ENCODE measurements at places on chromosomes 1 and 21. TPM values are rescaled to one million over a fixed set of nuclear protein-coding genes. Genes with fewer than 3 reads are reported as not detected.
A peak's percentile ranks its signal among the peaks of the same experiment; 100 is the strongest.

TMEM54 gene
- 95.9 TPM for total RNA-seq

DNA sequence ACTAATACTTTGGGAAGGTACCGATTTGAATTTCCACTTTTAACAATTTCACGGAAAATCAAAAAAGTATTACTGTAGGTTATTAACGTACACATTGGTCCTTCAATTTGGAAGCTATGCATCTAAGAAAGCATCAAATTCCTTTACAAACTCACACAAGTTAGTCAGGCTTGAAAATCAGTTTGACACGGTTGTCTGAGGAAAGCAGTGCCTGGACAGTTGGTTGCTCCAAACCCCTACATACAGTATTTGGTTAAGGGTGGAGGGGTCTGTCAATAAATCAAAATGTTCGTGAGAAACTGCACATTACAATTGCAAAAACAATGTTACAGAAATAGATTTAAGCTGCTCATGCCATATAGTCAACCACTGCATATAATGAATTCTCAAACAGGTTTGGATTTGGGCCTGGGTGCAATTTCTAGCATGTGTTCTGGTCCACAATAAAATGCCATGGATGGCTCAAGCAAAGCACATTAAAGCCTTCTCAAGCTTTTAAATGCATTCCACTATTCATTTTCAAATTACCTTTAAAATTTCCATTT is 19.9 kb upstream of the RBM34 start:
- no peak for DNase-seq

GRCh38 chr1:82795508-82796149 is 994.9 kb downstream of the ADGRL2 start:
- no peak for DNase-seq

RAP1GAP gene
- total RNA-seq = 26.8 TPM

DNA sequence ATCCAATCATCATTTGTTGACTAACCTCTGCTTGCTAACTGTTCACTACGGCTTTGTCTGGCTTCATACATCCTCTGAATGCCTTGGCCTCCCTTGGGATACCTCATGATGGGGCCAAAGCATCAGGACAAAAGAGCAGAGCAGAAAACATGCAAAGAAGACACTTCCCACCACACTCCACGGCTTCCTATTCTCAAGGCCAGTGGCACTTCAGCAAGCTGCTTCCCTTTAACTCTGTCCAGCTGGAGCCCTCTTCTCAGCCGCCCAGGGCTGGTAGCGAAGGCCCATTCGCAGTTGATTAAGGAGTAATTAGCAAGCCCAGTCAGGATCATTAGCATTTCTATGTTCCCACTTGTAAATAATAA is 224.3 kb upstream of the FGGY start:
- DNase-seq = no peak

SYNC gene
- total RNA-seq = 0.51 TPM

GRCh38 chr21:44299458-44300261 is at the start of gene PFKL:
Gene PFKL (plus strand): TSS chr21:44300053. CDS start chr21:44300106, 53 bp downstream.
- peak; percentile 64 for DNase-seq

OR2L3 gene
- not detected for total RNA-seq

All from Calu3 (cell line).